ENCODE measurements at places on chromosomes 12 and 14.

- no peak for DNase-seq
These were observed 11.2 kb upstream of the LBHD2 start for GRCh38 chr14:103072595-103073366.

DNA sequence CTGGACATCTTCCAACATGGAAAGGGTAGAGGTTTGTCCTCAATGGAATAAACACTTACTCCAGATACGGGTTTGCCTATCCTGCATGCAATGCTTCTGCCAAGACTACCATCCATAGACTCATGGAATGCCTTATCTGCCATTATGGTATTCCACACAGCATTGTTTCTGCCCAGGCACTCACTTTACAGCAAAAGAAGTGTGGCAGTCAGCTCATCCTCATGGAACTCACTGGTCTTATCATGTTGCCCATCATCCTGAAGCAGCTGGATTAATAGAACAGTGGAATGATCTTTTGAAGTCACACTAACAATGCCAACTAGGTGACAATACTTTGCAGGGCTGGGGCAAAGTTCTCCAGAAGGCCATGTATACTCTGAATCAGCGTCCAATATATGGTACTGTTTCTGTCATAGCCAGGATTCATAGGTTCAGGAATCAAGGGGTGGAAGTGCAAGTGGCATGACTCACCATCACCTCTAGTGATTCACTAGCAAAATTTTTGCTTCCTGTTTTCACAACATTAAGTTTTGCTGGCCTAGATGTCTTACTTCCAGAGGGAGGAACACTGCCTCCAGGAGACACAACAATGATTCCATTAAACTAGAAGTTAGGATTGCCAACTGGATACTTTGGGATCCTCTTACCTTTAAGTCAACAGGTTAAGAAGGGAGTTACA is 140.4 kb downstream of the SLC35F4 start:
- DNase-seq: no peak

DNA sequence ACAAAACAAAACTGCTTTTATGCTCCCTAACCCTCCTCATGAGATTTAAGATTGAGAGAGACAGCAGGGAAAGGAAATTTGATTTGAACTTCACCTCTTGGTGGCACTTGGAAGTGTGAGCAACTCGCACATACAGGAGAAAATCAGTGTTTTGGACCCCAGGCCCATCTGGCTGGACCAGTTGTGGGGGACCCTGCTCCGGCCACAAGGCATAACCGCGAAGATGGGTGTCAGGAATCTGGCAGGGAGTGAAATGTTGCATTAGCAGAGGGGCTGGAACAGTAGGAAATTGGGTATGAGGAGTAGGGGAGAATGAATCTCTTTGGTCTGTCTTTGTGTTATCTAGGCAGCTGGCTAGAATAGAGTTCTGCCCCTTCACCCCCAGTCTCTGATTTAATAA is 1.2 kb downstream of the CIROP start:
- no peak for DNase-seq

GRCh38 chr14:94617988-94618822 is 6.0 kb downstream of the SERPINA3 start:
- DNase-seq: no peak
